Foreskin keratinocyte (primary cell): ENCODE measurements at places on chromosomes 1 and 21. TPM values are rescaled to one million over a fixed set of nuclear protein-coding genes. Genes with fewer than 3 reads are reported as not detected.

GRCh38 chr1:160711602-160712311, at the start of gene CD48:
TSS of gene CD48 (minus strand) at chr1:160711822. CDS start at chr1:160711763, 59 bp downstream.
- no peak for DNase-seq

DNA sequence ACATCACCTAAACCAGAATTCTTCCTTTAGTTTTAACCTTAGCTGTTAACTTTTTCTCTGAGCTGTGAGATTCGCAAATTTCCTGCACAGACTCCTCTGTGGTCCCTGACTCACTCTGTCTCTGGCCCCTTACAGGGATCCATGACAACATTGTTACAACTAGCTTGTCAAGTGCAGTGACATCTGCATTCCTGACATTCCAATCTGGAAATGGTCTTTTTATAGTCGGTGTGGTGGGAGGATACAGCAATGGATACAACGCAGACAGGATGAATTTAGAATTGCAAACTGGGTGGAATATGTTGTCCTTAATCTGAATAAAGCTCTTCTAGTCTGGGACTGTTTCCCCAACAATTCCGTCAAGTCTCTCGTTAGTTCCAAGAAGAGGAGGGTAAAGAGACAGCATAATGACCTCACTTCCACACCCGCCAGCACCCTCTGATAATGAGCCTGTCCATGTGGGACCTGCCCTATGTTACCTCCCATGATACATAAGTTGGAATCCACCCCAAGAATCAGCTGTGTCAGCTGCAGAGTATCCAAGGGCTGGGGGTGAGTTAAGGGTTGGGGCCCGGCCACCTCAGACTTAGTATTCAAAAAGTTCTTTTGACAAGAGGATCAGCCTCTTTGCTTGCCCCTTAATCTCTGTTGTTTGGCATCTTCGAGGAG, 49.4 kb downstream of the ILDR2 start:
- no peak for DNase-seq

DNA sequence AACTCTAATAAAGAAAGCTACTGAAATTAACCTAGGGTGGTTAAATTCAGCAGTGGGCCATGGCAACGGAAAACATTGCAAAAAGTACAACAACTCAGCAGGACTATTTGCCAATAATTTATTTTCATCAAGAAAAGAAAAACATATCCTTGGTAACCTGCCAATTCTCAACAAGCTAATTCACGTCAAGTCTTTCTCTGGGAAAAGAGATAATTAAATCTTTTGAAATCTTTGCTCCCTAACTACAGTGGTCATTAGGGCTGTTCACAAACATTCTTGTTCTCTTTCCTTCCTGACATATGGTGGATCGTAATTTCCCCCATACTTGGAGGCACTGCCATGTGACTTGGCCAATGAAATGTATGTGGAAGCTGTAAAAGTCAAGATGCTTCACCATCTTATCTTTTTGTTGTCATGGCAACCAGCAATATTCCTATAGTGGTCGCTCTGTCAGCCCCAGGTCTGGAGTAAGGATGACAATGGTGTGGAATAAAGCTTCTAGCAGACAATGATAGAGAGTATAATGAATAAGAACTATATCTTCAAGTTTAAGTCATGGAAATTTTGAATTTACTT, 29.6 kb upstream of the ZNF326 start:
- no peak for DNase-seq

GRCh38 chr1:12229386-12229834, 420 bp upstream of the VPS13D start:
- DNase-seq, result no peak

GJA5 gene
- total RNA-seq, result 1.8 and 2.0 TPM in 2 replicates

TNFSF18 gene
- 0.31 and 0.39 TPM in 2 replicates for total RNA-seq
